ENCODE measurements at places on chromosomes 5 and 9.

DNA sequence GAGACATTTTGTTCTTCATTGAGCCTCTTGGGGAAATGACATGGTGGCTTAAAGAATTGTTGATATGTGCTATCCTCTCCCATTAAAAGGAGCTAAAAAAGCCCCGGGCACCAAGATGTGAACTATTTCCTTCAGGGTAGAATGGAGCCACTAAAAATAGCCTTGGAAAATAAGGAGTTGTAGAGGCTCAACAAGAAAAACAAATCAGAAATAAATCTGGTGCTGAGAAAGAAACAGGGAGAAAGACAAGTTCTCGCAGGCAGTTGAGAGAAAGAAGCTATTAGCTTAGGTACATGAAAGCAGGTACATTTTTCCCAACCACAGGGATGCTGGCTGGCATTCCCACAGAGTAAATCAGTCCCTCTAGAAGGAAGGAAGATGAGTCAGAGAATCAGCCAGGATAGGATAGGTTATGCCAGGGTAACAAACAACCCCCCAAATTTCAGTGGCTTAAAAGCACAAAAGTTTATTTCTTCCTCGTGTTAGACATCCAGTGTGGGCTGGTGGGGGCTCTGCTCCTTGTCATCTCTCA lies 134.6 kb upstream of the ADRA1B start:
- peak overlapping the region; percentile 88 for H3K27ac ChIP-seq
- no peak for DNase-seq
- no peaks in the 10 kb centered on the region for H3K27me3 ChIP-seq
- no peak overlapping the region for H3K4me3 ChIP-seq
- peaks cover 63% of the 10 kb centered on the region for H3K4me1 ChIP-seq
- H3K36me3 ChIP-seq = no peaks in the 10 kb centered on the region

DNA sequence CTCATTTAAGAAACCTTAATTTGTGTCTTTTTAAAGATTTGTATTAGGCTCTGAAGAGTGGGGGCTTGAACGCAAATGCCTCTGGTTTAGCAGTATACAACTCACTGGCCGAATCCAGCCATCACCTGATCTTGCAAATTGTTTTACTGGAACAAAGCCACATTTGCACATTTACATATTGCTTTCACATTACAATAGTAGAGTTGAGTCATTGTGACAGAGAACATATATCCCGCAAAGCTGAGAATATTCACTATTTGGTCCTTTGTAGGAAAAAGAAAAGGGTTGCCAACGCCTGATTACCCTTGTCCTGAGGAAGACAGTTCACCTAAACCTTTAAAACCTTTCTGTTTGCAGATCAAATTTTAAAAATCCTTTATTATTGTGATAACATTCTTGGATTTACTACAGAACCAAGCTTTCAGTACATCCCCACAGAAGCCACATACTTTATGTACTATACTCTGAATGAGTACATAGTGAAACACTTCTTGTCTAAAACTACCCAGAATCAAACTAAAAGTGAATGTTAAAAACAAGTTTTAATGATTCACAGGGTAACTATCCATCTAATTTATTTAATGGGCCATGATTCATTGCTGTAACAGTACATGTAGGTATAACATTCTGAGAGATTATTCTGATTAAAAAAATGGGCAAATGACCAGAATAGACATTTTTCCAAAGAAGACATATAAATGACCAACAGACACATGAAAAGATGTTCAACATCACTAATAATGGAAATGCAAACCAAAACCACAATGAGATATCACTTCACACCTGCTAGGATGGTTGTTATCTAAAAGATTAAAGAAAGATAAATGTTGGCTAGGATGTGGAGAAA lies 161.0 kb downstream of the SLC25A46 start:
- DNase-seq = no peak
- H3K4me3 ChIP-seq = no peak overlapping the region
- no peaks in the 10 kb centered on the region for H3K4me1 ChIP-seq
- H3K27ac ChIP-seq = no peak overlapping the region

DNA sequence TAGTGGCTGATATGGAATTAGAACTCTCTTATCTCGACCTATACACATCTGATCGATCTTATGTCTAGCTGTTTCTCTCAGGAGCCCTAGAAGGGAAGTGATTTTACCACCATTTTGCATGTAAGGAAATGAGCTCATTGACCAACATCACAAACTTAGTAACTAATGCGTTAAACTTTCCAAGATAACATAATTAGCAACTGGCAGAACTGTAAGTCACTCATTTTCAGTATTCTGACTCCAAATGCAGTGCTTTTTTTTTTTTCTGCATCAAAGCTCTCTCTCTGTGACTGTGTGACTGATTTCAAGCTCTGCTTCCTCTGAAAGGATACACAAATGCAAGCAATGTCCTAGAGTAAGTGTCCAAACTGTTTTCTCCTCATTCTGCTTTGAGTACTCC lies 68.1 kb upstream of the FBXL7 start:
- no peak overlapping the region for H3K4me3 ChIP-seq
- no peaks in the 10 kb centered on the region for H3K36me3 ChIP-seq
- no peak for DNase-seq
- H3K27me3 ChIP-seq = no peaks in the 10 kb centered on the region

DNA sequence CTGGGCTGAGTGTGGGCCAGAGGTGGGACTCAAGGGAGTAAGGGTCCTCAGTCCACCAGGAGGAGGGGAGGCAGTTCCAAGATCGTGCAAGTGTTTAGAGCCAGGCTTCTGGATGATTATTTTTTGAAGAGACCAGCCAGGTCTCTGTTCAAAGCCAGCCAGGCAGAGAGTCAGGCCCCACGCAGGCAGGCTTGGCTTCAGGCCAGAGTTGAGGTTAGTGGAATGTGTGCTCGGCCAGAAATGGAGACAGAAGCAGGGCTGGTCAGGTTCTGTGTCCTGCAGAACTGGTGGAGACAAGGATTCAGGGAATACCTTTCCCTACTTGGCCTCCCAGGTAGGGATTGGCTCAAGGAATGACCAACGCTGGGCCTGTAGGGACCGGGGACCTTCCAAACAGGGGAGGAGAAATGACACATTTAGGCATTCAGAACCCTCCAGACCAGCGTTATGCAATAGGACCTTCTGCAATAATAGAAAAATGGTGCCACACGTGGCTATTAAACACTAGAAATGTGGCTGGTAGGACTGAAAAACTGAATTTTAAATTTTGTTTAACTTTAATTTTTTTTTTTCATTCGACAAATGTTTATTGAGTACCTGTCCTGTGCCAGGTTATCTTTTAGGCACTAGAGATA lies 106.2 kb downstream of the CMYA5 start:
- H3K27me3 ChIP-seq = no peaks in the 10 kb centered on the region
- no peak overlapping the region for H3K27ac ChIP-seq
- H3K4me3 ChIP-seq = no peak overlapping the region
- no peaks in the 10 kb centered on the region for H3K36me3 ChIP-seq
- DNase-seq = no peak
- no peaks in the 10 kb centered on the region for H3K4me1 ChIP-seq

- H3K36me3 ChIP-seq = no peaks in the 10 kb centered on the region
- peaks cover 3% of the 10 kb centered on the region for H3K4me1 ChIP-seq
- H3K27me3 ChIP-seq = no peaks in the 10 kb centered on the region
- H3K27ac ChIP-seq = no peak overlapping the region
- no peak for DNase-seq
Observed at GRCh38 chr5:142433526-142434321, 108.9 kb upstream of the SPRY4 start.

- DNase-seq = no peak
- H3K4me3 ChIP-seq = no peak overlapping the region
- peak overlapping the region; percentile 31 for H3K27ac ChIP-seq
- H3K4me1 ChIP-seq = peaks cover 36% of the 10 kb centered on the region
- H3K27me3 ChIP-seq = no peaks in the 10 kb centered on the region
Observed at GRCh38 chr5:96968074-96968473, 32.2 kb downstream of the LNPEP start.

GRCh38 chr5:169744336-169744735 lies 107.3 kb downstream of the DOCK2 start:
- H3K4me3 ChIP-seq = no peak overlapping the region
- DNase-seq = no peak
- H3K4me1 ChIP-seq = no peaks in the 10 kb centered on the region
- peaks cover 8% of the 10 kb centered on the region for H3K27me3 ChIP-seq
- no peak overlapping the region for H3K27ac ChIP-seq

DNA sequence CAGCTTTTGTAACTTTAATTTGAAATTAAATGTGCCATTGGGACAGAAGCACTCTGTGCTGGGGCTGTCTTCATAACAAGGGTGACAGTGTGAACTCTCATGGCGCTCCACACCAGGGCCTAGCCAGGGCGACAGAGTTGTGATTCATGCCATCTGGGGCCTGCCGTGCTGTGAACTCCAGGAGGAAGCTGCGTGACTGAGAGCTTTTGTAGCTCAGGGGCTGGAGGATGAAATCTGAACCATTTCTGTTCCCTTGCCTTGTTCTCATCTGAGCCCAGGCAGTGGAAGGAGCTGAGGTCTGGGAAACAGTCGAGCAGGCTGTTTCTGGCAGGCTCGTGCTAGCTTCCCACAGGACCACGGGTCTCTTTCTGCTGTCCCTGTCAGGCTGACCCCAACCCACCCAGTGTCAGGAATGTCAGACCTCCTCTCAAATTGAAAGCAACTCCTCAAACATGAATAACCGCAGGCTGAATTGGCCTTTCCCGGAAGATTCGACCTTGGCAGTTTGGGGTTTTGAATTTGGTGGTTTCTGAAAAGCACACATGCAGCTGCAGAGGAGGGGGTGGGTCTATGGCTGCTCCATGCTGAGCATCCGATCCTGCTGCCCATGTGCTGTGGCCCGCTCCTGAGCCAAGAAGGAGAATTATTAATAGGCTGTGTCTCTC lies 69.2 kb upstream of the RPS23 start:
- DNase-seq = peak; percentile 84
- peak overlapping the region; percentile 77 for H3K27ac ChIP-seq
- H3K4me1 ChIP-seq = peaks cover 33% of the 10 kb centered on the region
- H3K4me3 ChIP-seq = no peak overlapping the region

GRCh38 chr9:107504585-107505455 lies 15.3 kb upstream of the KLF4 start:
- H3K4me3 ChIP-seq = no peak overlapping the region
- H3K4me1 ChIP-seq = no peaks in the 10 kb centered on the region
- DNase-seq = peak; percentile 63
- no peaks in the 10 kb centered on the region for H3K27me3 ChIP-seq
- H3K36me3 ChIP-seq = no peaks in the 10 kb centered on the region

- H3K4me1 ChIP-seq = peaks cover 14% of the 10 kb centered on the region
- no peaks in the 10 kb centered on the region for H3K27me3 ChIP-seq
- no peaks in the 10 kb centered on the region for H3K36me3 ChIP-seq
- no peak overlapping the region for H3K27ac ChIP-seq
- DNase-seq = no peak
Observed at GRCh38 chr9:76369583-76369982, 24.6 kb downstream of the RFK start.

GRCh38 chr9:137685741-137686420 lies 67.1 kb downstream of the EHMT1 start:
- H3K36me3 ChIP-seq = no peaks in the 10 kb centered on the region
- H3K27me3 ChIP-seq = no peaks in the 10 kb centered on the region
- H3K4me1 ChIP-seq = peaks cover 10% of the 10 kb centered on the region
- DNase-seq = no peak
- no peak overlapping the region for H3K27ac ChIP-seq

- peaks cover 7% of the 10 kb centered on the region for H3K4me1 ChIP-seq
- no peak overlapping the region for H3K27ac ChIP-seq
- H3K36me3 ChIP-seq = no peaks in the 10 kb centered on the region
- no peak for DNase-seq
Observed at GRCh38 chr9:77831781-77832180, 183.7 kb upstream of the GNA14 start.

DNA sequence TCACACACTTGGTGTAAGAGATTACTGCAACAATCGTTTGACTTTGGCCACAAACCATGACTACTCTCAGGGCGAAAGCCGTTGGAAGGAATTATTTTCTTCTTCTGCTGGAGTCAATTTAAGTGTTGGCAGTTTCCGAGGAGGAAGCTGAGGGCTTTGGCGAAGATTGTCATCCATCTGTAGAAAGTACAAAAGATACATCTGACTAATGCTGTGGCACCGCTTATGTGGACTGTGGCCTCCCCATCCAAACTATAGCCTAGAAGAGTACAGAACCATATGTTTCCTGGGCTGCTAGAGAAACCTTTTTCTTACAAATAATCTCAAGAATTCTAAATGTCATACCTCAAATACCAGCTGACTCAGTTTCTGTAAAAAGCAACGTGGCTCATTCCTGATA lies 7.4 kb downstream of the MTX3 start:
- H3K27ac ChIP-seq = no peak overlapping the region
- peaks cover 63% of the 10 kb centered on the region for H3K36me3 ChIP-seq
- H3K4me1 ChIP-seq = no peaks in the 10 kb centered on the region
- no peak overlapping the region for H3K4me3 ChIP-seq
- H3K27me3 ChIP-seq = no peaks in the 10 kb centered on the region
- DNase-seq = no peak

GRCh38 chr9:37840560-37841194 lies 40.1 kb downstream of the DCAF10 start:
- H3K27ac ChIP-seq = no peak overlapping the region
- H3K4me3 ChIP-seq = no peak overlapping the region
- no peaks in the 10 kb centered on the region for H3K4me1 ChIP-seq
- peaks cover 8% of the 10 kb centered on the region for H3K36me3 ChIP-seq
- no peaks in the 10 kb centered on the region for H3K27me3 ChIP-seq

- no peak for DNase-seq
- no peak overlapping the region for H3K27ac ChIP-seq
- H3K4me3 ChIP-seq = no peak overlapping the region
Observed at GRCh38 chr9:132752877-132753592, 82.8 kb downstream of the GTF3C4 start.

DNA sequence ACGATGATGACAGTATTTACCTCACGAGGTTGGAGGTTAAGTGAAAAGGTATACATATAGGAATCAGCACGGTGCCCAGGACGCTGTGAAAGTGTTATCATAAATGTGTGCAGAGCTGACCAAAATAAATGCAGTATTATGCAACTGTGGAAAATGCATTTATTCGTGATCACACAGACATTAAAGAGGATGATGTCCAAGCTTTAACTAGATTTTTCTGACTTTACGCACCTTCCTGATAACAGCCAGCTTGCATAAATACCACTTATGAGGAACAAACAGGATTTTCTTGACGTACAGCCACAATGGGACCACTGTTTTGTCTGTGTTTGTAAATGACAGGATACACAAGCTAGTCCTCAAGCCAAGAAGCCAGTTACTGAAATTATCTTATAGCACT lies 71.4 kb upstream of the ATP10B start:
- H3K4me1 ChIP-seq = no peaks in the 10 kb centered on the region
- no peak overlapping the region for H3K4me3 ChIP-seq
- no peaks in the 10 kb centered on the region for H3K36me3 ChIP-seq
- DNase-seq = no peak

DNA sequence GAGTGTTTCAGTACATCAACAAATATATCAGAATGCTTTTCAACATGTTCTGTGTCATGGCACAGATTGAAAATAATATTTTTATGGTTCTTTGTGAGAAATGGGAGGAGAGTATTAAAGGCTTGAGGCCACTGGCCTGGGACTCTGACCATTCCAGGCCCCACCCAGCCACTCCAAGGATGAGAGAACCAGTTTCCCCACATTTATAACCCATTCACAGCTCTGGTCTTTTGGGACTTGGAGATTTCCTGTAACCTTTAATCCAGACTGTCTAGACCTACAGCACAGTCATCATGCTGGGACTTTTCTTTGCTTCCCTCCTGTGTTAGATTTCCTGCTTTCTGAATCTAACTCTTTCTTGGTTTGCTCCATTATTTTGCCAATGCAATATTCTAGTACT lies 389.6 kb downstream of the KIAA0825 start:
- no peak overlapping the region for H3K4me3 ChIP-seq
- H3K36me3 ChIP-seq = no peaks in the 10 kb centered on the region
- no peak overlapping the region for H3K27ac ChIP-seq
- DNase-seq = no peak
- H3K27me3 ChIP-seq = no peaks in the 10 kb centered on the region
- no peaks in the 10 kb centered on the region for H3K4me1 ChIP-seq

Measured in tibial artery (tissue), 4 donors.